ENCODE measurements at places on chromosomes 11 and 22.
A peak's percentile ranks its signal among the peaks of the same experiment; 100 is the strongest.

DNA sequence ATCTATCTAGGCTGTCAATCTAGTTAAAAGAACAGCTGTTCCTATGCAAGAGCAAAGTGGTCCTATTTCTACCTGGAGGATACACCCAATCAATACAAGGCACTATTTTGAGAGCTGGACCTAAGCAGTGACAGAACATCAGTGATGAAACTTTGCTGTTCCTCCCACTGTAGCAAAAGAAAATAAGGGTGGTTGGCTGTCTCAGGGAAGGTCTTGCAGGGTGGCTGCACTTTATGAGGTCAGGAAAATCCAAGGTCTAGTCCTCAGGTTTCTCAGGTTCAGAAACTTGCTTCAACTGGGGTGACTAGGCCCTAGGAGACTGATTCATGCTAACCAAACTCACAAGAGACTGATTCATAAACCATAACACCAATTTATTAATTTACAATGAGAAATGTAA is 11.6 kb downstream of the CPSF7 start:
- DNase-seq: no peak

DNA sequence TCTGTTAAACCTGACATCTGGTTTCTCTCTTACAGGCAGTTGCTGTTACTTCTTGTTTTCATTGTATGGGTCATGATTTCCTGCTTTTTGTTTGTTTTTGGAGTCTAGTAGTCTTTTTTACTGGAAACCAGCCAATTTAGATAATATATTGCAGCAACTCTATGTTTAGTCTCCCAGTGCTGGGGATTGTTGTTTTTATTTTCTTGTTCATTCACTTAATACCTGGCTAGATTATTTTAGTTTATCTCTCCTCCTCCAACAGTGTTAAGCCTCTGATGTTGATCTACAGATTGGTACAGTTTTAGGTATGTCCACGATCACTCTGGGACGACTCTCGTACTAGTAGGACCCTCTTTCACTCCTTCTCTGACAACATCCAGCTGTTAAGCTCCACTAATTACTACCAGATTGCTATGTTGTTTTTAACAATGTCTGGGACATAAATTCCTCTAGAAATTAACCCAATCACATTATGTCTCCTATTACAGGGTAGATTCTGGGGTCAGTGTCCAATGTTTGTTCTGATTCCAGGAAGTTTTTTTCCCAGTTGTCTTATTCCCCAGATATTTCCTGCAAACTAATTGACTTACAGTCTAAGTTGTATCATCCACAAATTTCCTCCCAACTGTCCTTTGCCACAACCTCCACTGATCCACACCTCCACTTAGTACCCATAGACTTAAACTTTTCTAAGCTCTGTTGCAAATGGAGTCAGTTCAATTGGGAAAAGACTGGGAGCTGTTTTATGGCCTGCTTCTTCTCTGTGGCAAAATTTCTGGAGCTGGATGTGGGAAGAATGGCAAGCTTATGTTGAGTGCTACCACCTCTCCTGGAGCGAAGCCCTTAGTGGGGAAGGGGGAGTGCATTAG is 1280.6 kb upstream of the CNTN5 start:
- no peak for DNase-seq

- DNase-seq: no peak
Observed at GRCh38 chr22:27844256-27844655, 42.7 kb upstream of the MN1 start.

GRCh38 chr11:46183819-46184218 is 62.6 kb upstream of the PHF21A start:
- no peak for DNase-seq

DNA sequence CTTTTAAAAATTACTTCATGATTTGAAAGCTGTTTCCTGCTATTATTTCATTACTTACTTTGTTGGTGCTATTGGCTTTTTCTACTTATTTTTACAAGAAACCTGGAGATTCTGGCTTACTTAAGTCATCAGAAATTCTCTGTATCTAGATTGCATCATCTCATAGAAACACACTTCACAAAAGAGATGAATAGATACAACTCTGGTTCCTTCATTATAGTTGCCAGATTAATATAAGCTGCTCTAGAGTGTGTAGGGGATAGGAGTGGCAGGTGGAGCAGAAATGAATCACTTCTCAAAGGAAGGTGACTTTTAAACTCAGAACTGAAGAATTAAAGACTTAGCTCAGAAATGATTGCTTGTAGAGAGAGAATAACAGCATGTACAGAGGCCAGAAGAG is 20.0 kb downstream of the CYP2R1 start:
- no peak for DNase-seq

DNA sequence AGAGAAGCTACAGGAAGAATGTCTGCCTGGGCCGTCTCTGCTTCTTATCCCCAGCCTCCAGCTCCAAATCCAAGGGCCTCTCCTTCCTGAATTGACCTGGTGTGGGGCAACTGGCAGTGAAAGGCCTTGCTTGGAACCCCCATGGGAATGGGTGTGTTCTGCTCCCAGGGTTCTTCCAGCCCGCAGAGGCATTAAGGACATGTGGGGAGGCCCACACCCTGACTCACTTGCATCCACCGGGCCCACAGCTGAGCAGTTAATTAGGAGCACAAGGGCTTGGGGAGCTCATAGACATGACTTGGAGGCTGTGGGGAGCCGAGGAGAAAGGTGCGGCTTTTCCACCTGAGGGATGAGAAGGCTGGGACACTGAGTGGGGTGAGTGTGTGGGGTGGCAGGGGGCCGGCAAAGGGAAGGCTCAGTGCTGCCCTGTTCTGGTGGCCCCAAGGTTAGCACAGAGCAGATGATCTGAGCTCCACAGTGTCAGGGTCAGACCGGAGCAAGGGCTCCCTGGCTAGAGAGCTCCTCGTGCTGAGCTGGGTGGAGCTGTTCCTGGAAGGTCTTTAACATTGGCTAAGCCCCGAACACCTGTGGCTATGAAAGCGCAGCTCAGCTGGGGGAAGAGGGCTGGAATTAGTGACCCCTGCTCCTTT is 64.5 kb upstream of the NECTIN1 start:
- DNase-seq: no peak

DNA sequence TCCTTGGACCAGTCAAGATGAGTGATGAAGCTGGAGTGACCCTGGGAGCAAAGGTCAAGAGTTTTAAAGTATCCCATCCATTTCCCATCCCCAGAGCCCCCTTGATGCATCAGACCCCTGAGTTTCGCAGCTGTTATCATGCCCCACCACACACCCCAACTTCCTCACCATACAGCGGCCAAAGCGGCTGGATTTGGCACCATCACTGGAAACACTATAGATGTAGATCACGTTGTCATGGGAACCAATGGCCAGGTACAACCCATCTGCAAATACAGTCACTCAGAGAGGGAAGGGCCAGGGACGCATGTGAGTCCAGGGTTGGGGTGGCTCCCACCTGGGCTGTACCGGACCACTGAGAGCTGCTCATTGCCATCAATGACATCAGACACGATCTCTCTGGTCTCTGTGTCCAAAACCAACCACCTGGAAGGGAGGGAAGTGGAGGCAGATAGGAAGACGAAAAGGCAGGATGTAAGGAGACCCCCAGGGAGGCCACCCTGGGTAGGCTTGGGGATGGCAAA is 2.2 kb upstream of the MTA2 start:
- no peak for DNase-seq

- no peak for DNase-seq
Observed at GRCh38 chr22:33659448-33659847, 260.8 kb downstream of the LARGE1 start.

GRCh38 chr11:114298710-114299109 is 2.5 kb downstream of the NNMT start:
- no peak for DNase-seq

GRCh38 chr22:48712558-48713271 is 1115.0 kb downstream of the BRD1 start:
- no peak for DNase-seq

GRCh38 chr11:116710001-116710674 is 62.6 kb downstream of the BUD13 start:
- DNase-seq: no peak

- no peak for DNase-seq
Observed at GRCh38 chr11:67626970-67627369, 2.8 kb downstream of the NUDT8 start.

GRCh38 chr11:8019314-8020243 is 32.4 kb downstream of the EIF3F start:
- DNase-seq: peak; percentile 16

GRCh38 chr11:2760196-2760871 is 60.5 kb upstream of the KCNQ1OT1 start:
- no peak for DNase-seq

DNA sequence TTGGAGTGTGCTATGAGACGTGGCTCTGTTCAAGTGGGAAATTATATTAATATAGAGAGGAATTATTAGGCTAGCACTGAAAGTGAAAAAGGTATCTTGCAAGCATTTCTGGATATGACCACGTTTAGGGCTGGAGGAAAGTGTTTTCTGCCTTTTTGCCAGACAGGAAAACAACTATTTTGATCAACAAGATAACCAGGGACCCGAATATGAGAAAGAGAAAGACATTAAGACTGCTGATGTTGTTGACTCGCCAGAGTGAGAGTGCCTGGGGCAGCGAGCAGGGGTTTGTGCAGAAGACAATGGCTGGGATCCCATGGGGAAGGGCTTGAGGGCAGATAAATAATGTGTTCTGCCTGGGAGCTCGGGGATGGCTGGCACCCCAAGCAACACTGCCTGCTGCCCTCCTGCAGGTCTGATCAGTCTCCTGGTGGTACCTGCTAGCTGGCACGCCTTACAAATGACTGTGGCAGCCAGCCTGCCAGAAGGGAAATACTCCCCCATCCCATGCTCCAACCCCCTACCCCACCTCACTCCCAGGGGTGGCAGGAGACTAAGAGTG is 23.1 kb upstream of the CHST1 start:
- DNase-seq: no peak

GRCh38 chr11:86957976-86958646 is 2.9 kb upstream of the FZD4 start:
- no peak for DNase-seq

DNA sequence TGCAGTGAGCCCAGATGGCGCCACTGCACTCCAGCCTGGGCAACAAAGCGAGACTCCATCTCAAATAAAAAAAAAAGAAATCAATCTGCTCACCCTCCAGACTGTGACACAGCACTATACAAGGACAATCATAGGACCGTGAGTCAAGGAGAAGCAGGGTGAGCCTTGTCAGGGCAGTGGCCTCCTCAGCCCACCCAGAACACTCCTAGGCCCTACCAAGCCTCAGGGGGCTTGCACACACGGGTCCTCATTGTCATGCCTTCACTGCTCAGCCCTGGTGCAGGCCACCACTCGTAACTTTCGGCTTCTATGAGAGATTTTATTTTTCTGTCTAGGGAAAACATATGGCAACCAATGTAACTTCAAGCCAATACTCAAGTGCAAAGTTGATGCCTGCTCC is 35.8 kb downstream of the DGCR2 start:
- DNase-seq: no peak

GRCh38 chr11:77479746-77480352 is 6.0 kb upstream of the PAK1 start:
- DNase-seq: no peak

DNA sequence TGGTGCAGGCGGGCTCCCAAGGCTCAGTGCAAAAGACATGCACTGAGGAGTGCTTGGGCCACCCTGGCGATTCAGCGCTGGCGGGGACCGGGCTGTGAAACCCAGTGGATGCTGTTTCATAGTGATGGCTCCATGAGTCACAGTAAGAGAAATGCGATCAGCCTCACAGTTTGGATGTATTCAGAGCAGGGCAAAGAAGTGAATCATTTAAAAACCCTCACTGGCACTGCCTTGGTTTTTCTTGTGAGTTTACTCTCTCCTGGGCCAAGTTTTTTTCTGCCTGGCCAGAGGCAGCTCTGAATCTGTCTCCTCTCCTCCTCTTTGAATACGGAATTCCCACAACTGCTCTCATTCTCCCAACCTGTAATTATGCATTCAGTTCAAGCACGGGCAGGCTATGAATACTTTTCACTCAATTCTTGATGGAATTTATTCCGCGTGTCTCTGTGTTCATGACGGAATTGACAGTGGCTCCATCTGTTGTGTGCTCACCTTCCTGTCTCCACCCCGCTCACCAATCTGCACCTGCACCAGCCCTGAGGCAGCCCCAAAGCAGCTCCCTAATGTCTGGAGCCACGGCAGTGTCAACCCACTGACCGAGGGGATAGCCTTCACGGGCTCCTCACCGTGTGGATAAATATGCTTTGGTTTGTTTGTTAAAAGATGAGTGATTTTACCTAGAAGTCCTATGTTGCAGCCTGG is 14.9 kb downstream of the ADAMTS8 start:
- no peak for DNase-seq

GRCh38 chr11:30586251-30587144 is at the start of gene MPPED2:
Gene MPPED2 (minus strand): TSS chr11:30586353. CDS start chr11:30580373, 5,980 bp downstream.
- DNase-seq: no peak

GRCh38 chr22:19253143-19253542 is 38.4 kb downstream of the CLTCL1 start:
- no peak for DNase-seq

DNA sequence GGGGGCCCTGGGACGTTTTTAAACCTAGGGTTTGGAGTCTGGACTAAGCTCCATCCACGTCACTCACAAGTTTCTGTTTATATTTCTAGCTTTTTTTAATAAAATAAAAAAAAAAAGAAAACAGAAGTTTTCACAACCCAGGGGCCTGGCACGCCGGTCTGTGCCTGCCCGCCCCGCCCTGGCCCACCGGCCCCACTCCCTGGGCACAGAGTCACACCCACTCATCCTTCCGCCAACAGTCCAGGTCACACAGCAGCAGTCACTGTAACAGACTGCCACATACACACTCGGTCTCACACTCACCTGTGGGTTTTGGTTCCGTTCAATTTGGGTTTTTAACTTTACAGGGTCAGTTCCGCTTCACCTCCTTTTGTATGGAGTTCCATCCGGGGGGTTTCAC is 5.3 kb upstream of the ACR start:
- DNase-seq: no peak

DNA sequence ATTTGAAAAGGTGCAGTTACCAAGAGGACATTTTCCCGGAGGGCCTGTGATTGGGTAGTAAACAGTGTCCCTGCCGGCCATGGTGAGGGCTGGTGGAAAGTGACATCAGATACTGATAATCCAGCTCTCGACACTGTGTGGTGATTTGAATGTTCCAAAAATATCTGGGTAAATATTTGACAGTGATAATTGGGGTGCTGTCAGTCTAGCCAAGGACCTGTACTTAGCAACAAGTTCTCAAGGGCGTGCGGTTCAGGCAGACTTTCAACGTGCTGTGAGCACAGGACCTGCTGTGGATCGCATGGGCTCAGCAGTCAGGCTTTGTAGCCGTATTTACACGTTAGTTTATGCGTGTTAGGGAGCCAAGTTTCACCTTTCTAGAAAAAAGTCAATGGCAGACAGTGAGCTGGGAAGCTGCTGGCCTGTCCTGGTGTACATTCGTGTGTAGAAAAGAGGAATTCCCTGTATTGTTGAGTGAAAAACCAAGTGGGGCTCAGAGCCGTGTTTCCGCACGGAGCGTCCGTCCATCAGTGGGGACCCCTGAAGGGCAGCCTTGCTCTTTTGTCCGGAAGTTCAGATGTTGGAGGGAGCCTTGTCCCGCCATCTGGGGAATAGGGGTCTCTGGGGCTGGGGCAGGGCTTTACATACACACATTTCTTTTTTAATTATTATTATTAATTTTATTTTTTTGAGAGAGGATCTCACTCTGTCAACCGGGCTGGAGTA is 11.3 kb downstream of the TRMU start:
- no peak for DNase-seq

GRCh38 chr11:12106101-12106500 is 4.3 kb upstream of the MICAL2 start:
- DNase-seq: no peak

- no peak for DNase-seq
Observed at GRCh38 chr22:21837248-21837979, 30.0 kb downstream of the MAPK1 start.
